ENCODE measurements at places on chromosomes 7 and 10.

- H3K27me3 ChIP-seq = peaks cover 5% of the 10 kb centered on the region
- no peaks in the 10 kb centered on the region for H3K4me1 ChIP-seq
- no peaks in the 10 kb centered on the region for H3K36me3 ChIP-seq
- no peak overlapping the region for H3K27ac ChIP-seq
These were observed 31.0 kb downstream of the MKI67 start for GRCh38 chr10:128095027-128095752.

GRCh38 chr10:130741901-130742855, 569.3 kb downstream of the TCERG1L start:
- no peak for ATAC-seq
- H3K4me3 ChIP-seq = no peak overlapping the region
- H3K27ac ChIP-seq = no peak overlapping the region
- peaks cover 41% of the 10 kb centered on the region for H3K27me3 ChIP-seq

DNA sequence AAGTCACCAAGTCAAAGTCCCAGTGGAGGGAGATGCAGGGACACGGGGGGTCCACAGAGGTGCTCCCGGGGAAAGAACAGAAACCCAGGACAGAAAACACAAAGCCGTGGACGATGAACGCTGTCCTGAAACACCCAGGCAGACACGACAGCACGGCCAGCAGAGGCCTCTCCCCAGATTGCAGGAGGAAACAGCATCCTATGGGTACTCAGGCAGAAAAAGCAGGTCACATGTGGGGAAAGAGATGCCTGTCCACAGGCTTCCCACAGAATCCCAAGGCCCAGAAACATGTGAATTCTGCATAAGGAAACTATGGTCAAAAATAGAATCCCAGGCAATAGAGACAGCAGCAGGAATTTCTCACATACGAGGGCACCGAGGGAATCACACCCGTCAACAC, 53.6 kb upstream of the ADGRA1 start:
- no peak for ATAC-seq
- peaks cover 44% of the 10 kb centered on the region for H3K27me3 ChIP-seq
- no peaks in the 10 kb centered on the region for H3K36me3 ChIP-seq
- no peak overlapping the region for H3K27ac ChIP-seq
- H3K4me1 ChIP-seq = no peaks in the 10 kb centered on the region
- H3K4me3 ChIP-seq = no peak overlapping the region

- H3K4me3 ChIP-seq = no peak overlapping the region
- H3K4me1 ChIP-seq = no peaks in the 10 kb centered on the region
- no peaks in the 10 kb centered on the region for H3K27me3 ChIP-seq
- no peaks in the 10 kb centered on the region for H3K36me3 ChIP-seq
- no peak overlapping the region for H3K27ac ChIP-seq
- ATAC-seq = peak; percentile 71
These were observed 234.3 kb upstream of the C7orf33 start for GRCh38 chr7:148356303-148356702.

- ATAC-seq = no peak
- H3K27me3 ChIP-seq = no peaks in the 10 kb centered on the region
- no peak overlapping the region for H3K4me3 ChIP-seq
- peaks cover 18% of the 10 kb centered on the region for H3K4me1 ChIP-seq
- no peaks in the 10 kb centered on the region for H3K36me3 ChIP-seq
- H3K27ac ChIP-seq = no peak overlapping the region
These were observed 10.2 kb downstream of the LMTK2 start for GRCh38 chr7:98116656-98117461.

DNA sequence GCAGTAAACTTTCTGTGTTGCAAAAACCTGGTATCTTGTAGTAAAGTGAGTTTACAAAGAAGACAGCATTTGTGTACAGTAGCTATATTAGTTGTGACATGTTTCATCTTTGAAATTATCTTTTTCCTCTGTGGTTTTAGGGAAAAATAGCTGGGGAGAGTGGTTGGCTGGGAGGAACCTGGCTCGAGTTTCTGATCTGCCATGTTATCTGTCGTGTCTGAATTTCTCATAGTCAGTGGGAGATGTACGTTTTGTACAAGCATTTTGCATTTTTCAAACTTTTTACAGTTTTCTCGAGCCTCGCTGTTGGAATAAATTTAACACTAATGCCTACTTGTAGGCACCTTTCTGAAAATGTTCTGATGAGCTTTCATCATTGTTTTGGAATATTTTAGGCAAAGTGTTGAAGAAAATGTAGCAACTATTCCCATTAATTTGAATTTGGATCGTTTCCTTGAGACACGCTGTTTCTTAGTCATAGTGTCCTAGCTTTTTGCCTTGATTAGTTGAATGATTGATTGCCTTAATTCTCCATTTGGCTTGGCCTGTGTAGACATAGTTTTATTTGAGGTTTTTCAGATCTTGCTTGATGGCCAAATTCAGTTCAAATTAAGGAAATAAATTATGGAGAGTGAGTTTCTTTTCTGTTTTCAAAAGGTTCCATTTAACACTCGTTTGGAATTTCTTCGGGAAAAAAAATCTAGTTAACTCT, 65.1 kb downstream of the CAMK1D start:
- H3K4me3 ChIP-seq = no peak overlapping the region
- no peaks in the 10 kb centered on the region for H3K36me3 ChIP-seq

DNA sequence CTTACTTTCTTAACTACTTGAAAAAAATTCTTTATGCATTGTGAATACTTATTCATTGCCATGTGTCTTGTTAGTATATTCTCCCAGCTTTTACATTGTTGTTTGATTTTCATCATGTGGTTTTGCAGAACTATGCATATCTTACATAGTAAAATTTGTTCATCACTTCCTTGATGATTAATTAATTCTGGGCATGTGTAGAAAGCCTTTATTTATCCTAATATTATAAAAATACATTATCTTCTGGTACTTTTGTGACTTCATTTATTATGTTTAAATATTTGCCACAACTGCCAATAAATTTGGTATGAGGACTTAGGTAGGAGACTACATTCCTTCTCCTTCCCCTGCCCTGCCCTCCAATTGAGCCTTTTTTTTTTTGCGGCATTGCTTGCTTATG, 166.0 kb upstream of the ZNF32 start:
- no peaks in the 10 kb centered on the region for H3K36me3 ChIP-seq
- ATAC-seq = no peak
- no peaks in the 10 kb centered on the region for H3K27me3 ChIP-seq
- H3K4me1 ChIP-seq = peaks cover 29% of the 10 kb centered on the region

Data from gastroesophageal sphincter (tissue), 4 donors.